Panc1 (cell line): ENCODE measurements at places on chromosomes 5 and 9.

DNA sequence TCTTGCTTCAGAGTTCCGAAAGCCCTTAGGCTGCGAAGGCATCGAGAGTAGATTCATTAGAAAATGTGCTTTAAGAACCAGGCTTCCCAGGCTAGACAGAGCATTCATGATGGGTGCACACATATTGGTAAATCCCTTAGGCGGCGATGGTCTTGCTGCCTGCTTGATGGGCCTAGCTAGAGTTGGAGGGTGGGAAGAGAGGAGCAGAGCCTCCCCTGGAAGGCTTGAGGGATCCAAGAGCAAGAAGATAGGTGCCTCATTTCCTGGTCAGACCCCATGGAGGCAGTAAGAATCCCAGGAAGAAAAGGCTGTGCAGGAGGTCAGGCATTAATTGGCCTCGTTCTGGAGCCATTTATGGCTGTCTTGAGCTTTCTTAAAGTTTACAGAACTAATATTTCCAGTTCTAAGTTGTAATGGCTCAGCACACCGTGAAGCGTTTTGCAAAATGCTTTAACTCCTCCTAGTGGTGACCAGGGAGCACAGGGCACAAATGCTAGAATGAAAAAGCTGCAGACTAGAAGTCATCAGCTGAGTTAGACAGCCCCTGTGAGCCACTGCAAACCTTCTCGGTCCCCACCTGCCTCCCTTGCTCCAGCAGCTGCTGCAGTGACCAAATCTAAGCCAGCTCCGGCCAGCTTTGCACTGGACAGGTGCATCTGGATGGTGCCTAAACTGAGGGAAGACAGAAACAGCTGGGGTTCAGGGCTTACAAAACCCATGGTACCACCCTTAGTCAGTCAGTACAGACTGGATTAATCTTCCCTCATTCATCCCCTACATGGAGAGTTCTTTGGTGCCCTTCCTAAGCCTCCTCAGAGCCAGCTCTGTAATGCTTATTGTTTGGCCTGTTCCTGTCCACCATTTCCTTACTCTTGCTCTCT lies 14.7 kb downstream of the SLC45A2 start:
- peak; percentile 18 for DNase-seq

- DNase-seq: no peak
Observed at GRCh38 chr9:31390403-31391025, 993.9 kb upstream of the ACO1 start.

DNA sequence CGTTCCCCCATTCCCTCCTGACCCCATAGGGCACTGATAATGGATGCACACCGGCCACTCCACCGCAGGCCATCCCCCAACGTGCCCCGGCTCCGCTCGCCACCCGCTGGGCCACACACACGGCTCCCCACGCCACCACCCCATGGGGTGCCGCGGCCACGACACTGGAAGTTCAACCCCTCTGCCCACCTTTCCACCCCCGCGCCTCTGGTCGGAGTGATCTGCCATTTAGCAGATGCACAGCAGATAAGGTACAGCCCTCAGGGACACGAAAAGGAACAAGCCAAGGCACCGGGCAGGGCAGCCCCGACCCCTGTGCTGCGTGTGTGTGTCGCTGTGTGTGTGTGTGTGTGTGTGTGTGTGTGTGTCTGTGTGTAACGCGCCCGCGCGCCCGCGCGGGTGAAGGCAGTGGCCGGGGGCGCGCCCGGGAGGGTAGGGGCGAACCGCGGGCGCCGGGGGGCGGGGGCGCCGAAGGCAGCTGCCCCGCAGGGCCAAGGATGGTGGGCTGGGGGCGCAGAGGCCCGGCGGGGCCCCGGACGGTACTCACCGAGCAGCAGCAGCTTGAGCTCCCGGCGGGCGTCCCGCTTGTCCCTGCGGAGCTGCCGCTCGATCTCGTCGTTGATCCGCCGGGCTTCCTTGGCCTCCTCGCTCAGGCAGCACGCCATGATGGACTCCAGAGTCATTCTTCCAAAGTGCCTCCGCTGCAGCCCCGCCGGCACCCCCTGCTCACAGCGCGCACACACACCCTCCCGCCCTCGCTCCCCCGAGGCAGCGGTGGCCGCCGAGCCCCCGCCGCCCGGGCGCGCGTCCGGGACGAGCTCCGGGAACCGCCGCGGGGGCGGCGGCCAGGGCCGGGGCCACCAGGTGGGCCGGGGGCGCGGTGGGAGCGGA lies 813 bp downstream of the GNAQ start:
- DNase-seq: no peak

- no peak for DNase-seq
Observed at GRCh38 chr5:135827965-135828781, 6.3 kb upstream of the SLC25A48 start.

GRCh38 chr9:133125941-133126696 lies 5.1 kb upstream of the RALGDS start:
- no peak for DNase-seq

- DNase-seq: no peak
Observed at GRCh38 chr9:34450644-34451043, 7.7 kb downstream of the FAM219A start.

- no peak for DNase-seq
Observed at GRCh38 chr9:132441404-132441803, 31.4 kb downstream of the CFAP77 start.

- DNase-seq: no peak
Observed at GRCh38 chr5:177474002-177474476, 605 bp upstream of the DBN1 start.

DNA sequence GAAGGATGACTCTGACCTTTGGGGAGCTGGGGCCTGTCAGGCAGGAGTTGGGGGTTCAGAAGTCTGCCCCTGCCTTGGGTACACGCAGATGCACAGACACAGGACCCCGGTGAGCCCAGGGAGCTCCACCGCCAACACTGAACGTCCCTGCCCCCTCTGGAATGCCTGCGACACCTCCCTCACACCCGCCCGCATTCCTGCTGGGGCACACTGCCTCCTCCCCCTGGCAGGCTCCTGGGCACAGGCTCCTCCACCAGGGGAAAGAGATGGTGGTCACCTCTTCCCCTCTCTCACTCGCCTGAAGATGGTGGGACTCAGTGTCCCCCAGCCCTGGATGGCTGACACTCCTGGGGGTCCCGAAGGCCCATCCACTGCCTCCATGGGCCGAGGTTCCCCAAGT lies 12.0 kb downstream of the CRB2 start:
- no peak for DNase-seq

- DNase-seq: no peak
Observed at GRCh38 chr5:158070859-158071258, 211.9 kb upstream of the CLINT1 start.

DNA sequence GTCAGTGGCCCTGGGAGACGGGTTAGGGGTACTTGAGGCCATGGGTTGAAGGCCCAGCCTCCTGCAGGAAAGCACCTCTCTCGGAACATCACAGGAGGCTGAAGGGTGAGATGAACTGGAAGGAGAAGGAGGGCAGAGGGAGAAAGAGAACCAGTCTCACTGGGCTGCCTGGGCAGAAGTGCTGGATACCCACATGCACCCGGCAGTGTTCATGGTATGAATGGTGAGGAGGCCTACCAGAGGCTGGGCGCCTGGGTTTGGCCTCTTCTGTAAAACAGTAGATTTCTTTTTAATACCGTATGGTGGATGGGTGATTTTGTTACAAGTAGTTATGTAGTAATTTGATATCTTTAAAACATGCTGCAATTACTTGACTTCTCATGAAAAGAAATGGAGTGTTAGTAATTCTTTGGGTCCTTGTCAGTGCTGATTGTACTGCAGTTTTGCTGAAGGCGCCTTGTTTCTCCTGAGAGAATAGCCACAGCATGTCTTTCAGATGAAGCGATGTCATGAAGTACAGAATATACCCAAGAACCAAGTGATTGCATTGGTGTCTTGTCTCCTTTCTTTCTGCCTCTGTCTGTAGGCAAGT lies 258.6 kb downstream of the FANCC start:
- no peak for DNase-seq

- DNase-seq: no peak
Observed at GRCh38 chr5:103315455-103315854, 56.9 kb downstream of the MACIR start.

- no peak for DNase-seq
Observed at GRCh38 chr5:88707216-88707965, 175.6 kb downstream of the MEF2C start.

DNA sequence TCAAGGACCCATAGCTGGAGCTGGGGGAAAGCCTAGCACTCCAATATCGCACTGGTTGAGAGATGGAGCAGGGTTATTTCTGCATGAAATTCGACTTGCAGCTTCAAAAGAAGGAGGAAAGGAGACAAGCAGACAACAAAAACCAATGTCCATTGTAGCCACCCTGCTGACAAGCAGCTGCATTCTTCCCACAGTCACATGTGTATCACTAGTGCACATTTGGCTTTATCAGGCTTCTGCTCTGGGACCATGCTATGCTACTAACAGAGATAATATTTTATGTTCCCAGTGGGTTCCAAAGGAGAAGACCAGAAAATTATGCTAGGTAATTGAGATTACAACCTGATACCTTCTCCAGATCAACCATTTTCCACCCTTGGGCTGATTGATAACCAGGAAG lies 59.7 kb downstream of the MFAP3 start:
- DNase-seq: no peak

DNA sequence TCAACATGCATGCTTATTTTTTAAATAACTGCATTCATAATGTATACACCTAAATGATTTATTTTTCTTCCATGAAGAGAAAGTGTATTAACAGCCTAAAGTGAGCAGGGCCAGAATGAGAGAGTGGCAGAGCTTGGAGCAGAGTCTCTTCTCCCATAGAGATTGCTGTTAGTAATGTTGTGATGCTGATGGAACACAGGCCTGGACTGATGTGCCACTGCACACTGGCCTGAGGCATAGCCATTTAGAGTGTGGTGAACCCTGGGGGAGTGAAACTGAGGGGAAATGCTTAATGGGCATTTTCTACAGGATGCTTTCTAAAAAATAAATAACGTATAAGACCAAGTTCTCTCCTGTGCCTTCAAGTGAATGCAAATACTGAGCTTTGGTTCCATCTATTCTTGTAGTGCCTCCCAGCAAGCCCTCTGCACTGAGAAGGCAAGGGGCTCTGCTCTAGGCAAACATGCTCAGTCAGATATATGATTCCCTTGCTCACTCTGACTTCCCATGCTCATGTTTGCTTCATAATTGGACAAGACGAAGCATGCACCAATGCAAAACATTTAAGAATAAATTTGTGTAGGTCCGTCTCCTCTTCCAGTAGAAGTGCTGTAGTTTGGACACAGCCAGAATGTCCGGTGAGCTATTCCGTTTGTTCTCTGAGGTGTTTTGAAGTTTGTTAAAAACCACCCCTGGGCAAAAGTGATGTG lies 185.7 kb downstream of the PBX3 start:
- no peak for DNase-seq

GRCh38 chr5:157378509-157378908 lies 81.5 kb upstream of the NIPAL4 start:
- no peak for DNase-seq

GRCh38 chr9:38047301-38048251 lies 21.5 kb downstream of the SHB start:
- peak; percentile 92 for DNase-seq

- DNase-seq: no peak
Observed at GRCh38 chr5:167643631-167644280, 647.7 kb upstream of the WWC1 start.

DNA sequence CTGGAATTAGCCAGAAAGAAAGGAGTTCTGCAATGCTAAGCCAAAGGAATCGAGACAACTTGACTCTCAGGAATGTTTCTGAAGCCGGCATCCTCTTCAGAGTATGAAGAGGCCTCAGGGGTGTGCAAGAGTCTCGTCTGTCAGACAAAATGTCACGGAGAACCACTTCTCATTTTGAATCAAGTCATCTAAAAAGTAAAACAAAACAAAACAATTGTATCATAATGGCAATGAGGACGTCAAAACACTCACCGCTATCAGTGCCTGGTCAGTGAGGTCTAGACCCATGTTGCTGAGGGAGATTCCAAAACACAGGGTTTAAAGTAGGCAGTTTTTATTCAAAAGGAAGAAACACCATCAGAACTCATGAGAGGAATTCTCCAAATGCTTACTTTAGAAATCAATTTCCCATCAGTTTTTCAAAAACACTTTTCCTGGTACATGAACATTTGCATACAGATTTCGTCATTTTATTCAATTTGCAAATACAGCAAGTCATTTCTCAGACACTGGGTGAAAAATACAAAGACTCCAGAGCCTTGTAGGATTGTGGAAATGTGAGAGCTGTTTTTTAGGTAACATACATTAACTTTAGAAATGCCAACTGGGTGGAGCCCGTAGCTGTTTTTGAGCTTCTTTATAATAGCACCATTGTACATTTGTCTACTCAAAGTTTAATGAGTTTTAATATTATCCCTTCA lies 89.5 kb upstream of the MAP3K1 start:
- DNase-seq: no peak

DNA sequence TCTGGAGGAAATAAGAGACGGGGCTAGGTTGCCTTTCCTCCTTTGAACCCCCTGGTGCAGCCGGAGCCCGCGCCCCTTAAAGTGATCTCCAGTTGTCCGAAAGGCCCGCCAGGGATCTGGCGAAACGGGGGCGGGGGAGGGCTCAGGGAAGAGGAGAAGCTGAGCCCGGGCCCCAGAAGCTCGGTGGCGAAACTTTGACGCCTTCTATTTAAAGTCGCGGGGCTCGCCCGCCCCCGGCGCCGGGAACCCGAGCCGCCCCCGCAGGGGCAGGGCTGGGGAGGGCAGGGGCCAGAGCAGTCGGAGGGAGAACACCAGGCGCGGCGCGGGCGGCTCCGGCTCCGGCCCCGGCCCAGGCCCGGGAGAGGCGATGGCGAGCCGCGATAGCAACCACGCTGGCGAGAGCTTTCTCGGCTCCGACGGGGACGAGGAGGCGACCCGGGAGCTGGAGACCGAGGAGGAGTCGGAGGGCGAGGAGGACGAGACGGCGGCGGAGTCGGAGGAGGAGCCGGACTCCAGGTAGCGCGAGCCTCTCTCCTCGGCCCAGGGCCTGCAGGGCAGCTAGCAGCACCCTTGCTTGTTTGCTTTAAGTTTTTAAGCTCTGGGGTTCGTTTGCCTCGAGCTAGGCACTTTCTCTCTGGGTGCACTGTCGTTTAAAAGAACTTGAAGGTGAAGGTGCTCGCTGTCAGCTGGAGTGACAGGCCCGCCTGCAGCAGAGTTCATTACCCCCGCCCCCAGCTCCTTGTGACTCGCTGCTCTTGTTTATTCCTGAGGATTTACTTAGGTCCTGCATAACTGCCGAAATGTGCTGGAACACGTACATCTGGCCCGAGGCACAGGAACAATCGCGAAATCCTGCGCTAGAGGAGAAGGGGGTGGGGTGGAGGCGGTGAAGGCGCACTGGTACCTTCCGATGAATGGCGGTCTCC lies at the start of gene CMYA5:
CMYA5 (plus strand) TSS at position 296 of the 926 bp plus-strand sequence; CDS start at position 368, 72 bp downstream.
- no peak for DNase-seq

DNA sequence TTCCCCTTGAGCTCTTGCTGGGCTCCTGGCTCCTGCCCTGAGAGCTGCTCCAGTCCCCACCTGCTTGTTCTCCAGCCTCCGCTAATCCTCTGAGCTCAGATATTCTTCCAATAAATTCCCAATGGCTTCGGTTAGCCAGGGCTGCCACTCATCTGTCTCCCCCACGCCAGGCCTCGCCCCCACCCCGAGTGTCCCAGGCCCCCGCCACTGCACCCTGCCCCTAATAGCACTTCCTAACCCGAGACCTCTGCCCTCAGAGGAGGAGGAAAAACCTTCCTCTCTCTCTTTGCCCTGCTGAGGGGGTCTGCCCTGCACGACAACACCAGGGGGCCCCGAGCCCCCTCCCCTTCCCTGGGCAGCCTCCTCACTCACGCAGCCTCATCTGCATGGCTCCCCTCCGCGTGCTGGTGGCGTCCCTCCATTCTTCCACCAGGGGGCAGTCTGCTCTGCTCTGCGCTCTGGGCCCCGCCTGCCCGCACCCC lies 5.4 kb upstream of the LCN15 start:
- DNase-seq: no peak
